Activated CD4-positive, alpha-beta T cell treated with anti-CD3 and anti-CD28 coated beads for 24 hours (primary cell): ENCODE measurements at places on chromosomes 4 and X.

- no peak for DNase-seq
These were observed 142.4 kb upstream of the ANKRD50 start for GRCh38 chr4:124854968-124855367.

DNA sequence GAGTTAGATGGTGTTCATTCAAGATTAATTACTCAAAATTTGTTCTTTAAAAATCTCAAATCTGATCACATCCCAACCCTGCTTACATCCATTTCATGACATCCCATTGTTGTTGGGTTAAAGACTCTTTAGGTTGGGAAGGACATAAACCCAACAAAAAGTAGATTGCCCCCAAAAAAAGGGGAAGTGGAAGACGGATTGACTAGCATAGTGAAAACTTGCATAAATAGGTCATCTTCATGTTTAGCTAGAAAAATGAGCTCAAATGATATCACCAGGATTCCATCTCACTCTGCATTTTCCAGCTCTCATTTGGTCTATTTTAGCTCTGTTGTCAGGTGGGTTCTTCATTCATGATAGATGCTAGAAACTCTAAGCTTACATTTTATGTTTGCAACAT is 18.5 kb upstream of the TET2 start:
- no peak for DNase-seq

DNA sequence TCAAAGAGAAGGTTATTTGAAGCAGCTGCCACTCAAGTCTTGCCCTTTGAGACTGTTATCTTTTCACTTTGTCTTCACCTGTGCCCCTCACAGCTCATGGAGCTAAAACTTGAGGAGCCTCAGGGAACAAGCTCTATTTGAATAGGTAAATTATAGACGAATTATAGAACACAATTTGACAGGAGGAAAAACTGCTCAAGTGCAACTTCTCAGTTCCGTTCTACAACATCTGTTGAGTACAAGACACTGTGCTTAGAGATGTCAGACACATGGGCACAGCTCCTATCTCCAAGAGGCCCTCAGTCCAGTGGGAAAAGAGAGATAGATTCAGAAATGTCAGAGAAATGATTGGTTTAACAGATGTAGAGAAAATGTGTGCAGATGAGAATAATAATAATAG is 5.1 kb downstream of the PPP1R2C start:
- DNase-seq, result no peak

- no peak for DNase-seq
These were observed 2.8 kb downstream of the PNMA5 start for GRCh38 chrX:152991123-152991522.

- DNase-seq, result no peak
These were observed 3.4 kb downstream of the AIFM1 start for GRCh38 chrX:130162094-130162735.

GRCh38 chrX:119573222-119573621 is 1.1 kb upstream of the UBE2A start:
- DNase-seq, result no peak

GRCh38 chr4:72325215-72325614 is 243.8 kb downstream of the ADAMTS3 start:
- no peak for DNase-seq

- peak; percentile 35 for DNase-seq
These were observed 126.7 kb downstream of the FRYL start for GRCh38 chr4:48653217-48654014.

DNA sequence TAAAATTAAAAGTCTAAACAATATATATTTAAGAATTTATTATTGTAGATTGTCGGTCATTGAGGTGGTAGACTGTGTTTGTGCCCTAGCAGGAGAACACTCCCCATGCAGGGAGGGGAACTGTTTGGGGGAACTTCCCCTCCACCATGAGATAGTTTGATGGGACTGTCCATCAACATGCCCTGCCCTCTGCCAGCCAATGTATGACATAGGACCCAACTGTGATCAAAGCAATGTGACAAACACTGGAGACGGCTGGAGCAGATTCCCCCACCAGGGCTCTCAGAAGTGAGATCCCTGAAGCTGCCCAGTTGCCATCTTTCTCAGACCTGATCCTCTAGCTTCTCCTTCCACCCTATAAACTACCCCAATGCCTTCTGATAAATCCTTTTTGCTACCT is 44.9 kb downstream of the SH3KBP1 start:
- no peak for DNase-seq

DNA sequence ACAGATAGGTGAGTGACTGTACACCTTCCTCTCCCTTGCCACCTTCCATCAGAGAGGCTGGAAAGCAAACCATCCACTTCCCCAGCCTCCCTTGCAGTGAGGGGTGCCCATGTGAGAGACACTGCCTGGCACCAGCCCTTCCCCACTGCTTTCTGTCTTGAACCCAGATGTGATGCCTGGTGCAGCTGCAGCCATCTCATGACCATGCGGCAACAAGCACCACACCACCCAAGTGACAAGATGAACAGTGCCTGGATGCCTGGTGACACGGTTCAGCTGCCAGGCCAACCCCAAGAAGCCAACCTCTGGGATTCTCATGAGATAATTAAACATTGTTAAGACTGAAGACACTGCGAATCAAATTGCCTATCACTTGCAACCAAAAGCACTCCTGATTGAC is 31.4 kb downstream of the OTOP1 start:
- no peak for DNase-seq

DNA sequence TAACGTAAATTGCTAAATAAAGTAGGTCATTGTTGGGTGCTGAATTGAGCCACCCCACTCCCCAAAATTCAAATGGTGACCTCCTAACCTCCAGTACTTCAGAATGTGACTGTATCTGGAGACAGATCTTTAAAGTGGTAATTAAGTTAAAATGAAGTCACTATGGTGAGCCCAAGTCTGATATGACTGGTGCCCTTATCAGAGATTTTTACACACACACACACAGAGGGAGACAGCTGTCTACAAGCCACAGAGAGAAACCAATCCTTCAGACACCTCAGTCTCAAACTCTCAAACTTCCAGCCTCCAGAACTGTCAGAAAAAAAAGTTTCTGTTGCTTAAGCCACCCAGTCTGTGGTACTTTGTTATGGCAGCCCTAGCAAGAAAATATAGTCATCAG is 879.2 kb upstream of the INTU start:
- DNase-seq, result no peak

GRCh38 chr4:122689972-122690371 is 42.5 kb upstream of the BBS12 start:
- no peak for DNase-seq

DNA sequence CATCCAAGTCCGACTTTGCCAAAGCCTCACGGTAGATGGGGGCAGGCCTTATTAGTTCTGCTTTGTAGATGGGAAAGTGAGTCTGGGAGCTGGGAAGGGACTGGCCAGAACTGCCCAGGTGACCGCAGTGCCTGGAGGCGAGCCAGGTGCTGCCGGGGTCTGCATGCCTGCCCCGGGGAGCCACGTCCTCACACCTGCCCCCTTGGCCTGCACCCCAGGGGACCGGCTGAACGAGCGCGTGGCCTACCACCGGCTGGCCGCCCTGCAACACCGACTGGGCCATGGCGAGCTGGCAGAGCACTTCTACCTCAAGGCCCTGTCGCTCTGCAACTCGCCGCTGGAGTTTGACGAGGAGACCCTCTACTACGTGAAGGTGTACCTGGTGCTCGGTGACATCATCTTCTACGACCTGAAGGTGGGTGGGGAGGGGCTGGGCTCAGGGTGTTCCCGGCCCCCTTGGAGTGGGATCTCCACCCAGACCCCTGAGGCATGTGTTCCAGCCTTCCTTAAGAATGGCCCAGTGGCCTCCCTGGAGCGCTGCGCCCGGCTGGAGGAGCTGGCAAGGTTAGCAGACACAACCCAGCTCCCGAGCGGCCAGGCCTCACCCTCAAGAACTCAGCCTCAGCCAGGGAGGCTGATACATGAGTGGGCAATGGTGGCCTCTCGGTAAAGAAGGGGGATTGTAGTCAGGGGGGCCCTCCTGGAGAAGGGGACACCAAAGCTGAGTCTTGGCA is 32.1 kb upstream of the HTRA3 start:
- no peak for DNase-seq

GRCh38 chr4:94454405-94454804 is 2.7 kb downstream of the PDLIM5 start:
- DNase-seq, result no peak

GRCh38 chr4:184873054-184873453 is 47.3 kb upstream of the ACSL1 start:
- no peak for DNase-seq

GRCh38 chr4:77073106-77073809 is 2.5 kb downstream of the CCNI start:
- DNase-seq, result no peak

GRCh38 chr4:11106759-11107158 is 321.9 kb downstream of the HS3ST1 start:
- DNase-seq, result no peak

DNA sequence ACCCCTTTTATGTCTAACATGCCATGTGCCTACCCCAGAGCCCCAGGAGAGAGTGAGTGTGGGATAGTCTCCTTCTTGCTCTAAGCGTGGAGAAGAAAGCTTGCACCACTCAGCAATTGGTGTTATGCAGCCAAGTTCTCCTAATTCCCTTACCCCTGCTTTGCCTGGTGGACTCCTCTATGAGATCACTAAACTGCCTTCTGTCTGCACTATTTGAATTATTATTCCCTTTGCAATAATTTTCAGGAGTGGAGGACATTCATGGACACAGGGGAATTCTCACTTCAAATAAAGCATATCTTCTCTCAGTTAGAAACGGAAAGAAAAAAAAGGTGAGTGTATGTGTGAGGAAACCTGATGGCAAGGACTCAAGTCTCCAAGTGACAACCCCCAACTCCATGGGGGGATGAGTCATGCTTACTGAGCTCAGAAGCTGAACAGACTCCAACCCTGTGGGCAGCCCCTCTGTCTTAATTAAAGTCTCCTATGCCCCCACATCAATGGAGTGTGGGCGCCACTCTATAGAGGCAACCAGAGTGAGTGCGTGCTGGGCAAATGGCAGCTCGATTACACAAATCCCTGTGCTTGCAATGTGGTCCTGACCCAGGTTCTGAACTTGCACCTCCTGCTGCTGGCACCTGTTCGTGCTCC is 381.9 kb downstream of the RAB28 start:
- no peak for DNase-seq

DNA sequence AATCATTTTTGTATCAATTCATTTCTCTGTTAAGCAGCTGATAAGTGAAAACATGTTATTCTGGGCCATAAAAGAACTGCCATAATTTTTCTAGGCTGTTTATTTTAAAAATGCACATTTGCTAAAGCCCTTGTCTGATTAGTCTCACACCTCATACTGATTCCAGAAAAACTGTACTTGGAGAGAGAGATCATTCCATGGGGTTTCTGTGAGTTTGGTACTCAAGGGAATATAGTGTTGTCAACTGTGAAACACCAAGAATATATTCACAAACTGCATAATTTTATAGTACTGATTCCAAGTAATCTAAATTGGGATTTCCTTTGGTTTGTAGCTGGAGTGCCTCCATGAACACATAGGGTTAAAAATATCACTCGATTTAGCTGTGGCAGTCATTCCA is 547.6 kb downstream of the RPA4 start:
- no peak for DNase-seq

- no peak for DNase-seq
These were observed 73.0 kb downstream of the LUZP4 start for GRCh38 chrX:115362334-115363095.

DNA sequence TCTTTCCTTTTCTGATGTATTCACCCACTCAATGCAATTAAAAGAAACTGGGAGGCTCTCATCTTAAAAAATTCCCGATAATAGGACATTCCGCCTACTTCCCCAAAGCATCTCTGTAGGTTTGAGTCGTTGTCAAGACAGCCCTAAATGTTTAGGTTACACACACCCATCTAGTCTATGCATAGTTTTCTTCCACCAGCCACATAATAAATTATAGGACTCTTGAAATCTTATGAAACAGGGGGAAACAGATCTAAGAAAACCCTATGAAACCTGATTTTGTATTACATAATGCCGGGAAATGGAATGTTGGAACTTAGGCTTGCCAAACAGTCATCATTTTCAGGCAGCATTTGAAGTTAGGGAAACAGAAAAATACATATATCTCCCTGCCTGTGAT is 150.0 kb downstream of the PRKX start:
- no peak for DNase-seq

DNA sequence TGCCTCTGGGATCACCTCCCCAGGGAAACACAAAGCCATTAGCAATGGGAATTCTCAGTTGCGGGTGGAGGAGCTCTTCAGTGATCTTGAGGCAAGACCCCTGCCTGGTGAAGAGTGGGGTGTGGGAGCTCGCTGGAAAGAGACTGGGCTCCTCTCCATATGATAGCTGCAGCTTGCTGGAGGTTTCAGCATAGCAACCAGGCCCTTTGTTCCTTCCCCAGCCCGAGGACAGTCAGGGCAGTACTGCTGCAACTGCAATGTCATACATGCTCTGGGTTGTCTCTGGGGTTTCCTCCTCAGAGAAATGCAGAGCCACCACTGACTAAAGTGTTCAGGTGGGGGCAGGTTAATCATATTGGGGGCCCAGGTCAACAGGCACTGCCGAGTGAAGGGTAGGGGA is 81.3 kb downstream of the ARHGAP24 start:
- DNase-seq, result no peak

- no peak for DNase-seq
These were observed 227.3 kb downstream of the QDPR start for GRCh38 chr4:17284323-17285175.

GRCh38 chrX:14352511-14352910 is 176.8 kb upstream of the GLRA2 start:
- DNase-seq, result no peak

- no peak for DNase-seq
These were observed 50.8 kb upstream of the EDNRA start for GRCh38 chr4:147430111-147430510.
